Right renal pelvis (tissue), 4 donors: ENCODE measurements at places on chromosomes 12 and 14. TPM values are rescaled to one million over a fixed set of nuclear protein-coding genes. Genes with fewer than 3 reads are reported as not detected.

Gene OTOGL
- 0.55 TPM for polyA plus RNA-seq

Gene GLS2
- 0.96 TPM for polyA plus RNA-seq

Gene KRT2
- not detected for polyA plus RNA-seq

Gene DCN
- 538 TPM for polyA plus RNA-seq

GRCh38 chr12:26723379-26724308 lies 109.3 kb downstream of the ITPR2 start:
- no peak for DNase-seq

- no peak for DNase-seq
These were observed 1.6 kb downstream of the GDF11 start for GRCh38 chr12:55744340-55745030.

DNA sequence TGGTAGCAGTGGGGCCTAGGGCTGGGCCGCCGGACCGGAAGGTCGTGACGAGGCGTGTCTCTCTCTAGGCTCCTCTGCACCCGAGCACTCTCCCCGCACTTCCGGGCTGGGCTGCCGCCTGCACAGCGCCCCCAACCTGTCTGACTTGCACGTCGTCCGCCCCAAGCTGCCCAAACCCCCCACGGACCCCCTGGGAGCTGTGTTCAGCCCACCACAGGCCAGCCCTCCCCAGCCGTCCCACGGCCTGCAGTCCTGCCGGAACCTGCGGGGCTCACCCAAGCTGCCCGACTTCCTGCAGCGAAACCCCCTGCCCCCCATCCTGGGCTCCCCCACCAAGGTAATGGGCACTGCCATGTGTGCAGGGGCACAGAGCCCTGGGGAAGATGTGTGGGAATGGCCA lies 13.3 kb upstream of the PUS1 start:
- no peak for DNase-seq

GRCh38 chr14:29085546-29085945 lies 319.0 kb downstream of the FOXG1 start:
- DNase-seq: no peak
